Ammon's horn (tissue), 1 donor: ENCODE measurements at places on chromosomes 7 and 10.

DNA sequence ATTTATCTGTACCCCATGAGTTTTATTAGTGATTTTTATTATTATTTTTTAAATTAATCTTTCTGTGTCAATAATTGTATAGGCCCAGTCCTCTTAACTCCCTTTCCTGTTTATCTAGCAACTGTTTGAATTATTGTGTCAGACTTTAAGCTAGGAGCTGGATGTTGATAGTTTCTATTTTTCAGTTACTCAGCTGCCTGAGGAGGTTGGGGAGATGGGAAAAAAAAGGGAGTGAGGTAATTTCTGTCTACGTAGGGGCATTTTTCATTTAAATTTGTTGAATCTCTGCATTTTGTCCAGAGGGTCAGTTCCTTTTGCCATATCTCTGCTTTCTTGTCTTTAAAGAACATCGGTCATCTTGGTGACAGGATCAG, 5.0 kb upstream of the ZNF518A start:
- DNase-seq, result no peak

DNA sequence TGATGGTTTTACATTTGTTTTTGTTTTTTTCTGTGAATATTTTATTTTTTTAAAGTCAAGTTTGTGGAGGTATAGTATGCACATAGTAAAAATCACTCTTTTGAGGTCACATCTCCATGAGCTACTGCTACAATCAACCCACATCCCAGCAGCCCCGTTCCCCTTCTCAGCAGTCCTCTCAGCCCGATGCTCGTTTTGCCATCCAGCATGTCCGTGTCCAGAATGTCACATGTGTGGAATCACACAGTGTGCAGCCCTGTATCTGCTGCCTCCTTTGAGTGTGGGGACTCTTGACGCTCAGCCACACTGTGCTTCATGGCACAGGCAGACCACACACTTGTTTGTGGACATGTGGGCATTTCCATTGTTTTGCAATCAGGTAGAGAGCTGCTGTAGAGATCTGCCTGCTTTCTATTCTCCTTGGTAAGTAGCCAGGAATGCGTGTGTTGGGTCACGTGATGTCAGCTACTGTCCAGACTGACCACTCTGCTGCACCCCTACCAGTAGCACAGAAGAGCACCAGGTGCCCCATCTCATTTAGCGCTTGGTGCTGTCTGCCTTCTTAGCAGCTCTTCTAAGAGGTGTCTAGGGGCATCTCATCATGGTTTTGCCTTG, 71.6 kb upstream of the CAMK2B start:
- DNase-seq, result no peak

GRCh38 chr10:114634609-114634979, 23.5 kb downstream of the ABLIM1 start:
- DNase-seq, result peak; percentile 66

- no peak for DNase-seq
Observed at GRCh38 chr7:113279256-113279655, 160.9 kb upstream of the SMIM30 start.

GRCh38 chr10:91163869-91164474, 56.5 kb upstream of the PCGF5 start:
- peak; percentile 34 for DNase-seq

DNA sequence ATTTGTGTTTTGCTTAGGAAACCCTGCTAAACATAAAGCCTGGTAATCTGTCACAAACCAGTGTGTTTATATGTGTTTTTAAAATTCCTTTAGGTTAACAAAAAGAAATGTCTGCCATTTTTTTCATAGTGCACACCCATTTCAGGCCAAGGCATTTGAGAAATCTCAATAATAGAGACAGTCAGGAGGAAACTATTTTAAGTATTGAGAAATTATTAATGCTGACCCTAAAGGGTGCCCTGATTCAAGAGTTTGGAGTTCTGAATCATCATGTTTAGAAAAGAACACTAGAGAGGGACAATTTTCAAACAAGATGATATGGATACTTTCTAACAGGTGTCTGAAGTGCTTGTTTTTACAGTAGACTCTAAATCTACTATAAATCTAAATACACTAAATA, 28.7 kb downstream of the MALRD1 start:
- DNase-seq, result no peak

DNA sequence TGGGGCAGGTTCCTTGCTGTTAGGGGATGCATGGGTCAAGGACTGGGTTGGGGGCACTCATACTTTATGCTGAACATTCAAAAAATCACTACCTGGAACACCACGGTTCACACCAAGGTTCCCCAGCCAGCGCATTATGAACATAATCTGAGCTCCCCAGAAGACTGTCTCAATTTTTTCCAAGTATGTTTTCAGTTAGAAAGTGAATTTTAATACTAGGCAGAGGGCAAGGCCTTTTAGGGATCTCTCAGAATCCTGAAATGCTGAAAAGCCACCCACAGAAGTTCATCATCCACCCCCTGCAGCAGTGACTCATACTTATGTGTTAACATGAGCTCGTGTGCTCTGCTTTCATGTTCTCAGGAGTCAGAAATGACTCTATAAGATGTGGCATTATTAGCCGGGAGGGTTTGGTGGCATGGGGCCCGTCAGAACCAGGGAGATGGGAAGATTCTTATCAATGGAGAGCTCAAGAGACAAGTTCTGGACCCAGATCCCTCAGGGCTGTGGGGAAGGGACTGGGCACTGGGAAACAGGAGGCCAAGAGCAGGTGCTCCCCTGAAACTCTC, 185.2 kb upstream of the ITGB1 start:
- DNase-seq, result peak; percentile 48

GRCh38 chr7:149278396-149278795, 16.4 kb downstream of the ZNF783 start:
- no peak for DNase-seq

DNA sequence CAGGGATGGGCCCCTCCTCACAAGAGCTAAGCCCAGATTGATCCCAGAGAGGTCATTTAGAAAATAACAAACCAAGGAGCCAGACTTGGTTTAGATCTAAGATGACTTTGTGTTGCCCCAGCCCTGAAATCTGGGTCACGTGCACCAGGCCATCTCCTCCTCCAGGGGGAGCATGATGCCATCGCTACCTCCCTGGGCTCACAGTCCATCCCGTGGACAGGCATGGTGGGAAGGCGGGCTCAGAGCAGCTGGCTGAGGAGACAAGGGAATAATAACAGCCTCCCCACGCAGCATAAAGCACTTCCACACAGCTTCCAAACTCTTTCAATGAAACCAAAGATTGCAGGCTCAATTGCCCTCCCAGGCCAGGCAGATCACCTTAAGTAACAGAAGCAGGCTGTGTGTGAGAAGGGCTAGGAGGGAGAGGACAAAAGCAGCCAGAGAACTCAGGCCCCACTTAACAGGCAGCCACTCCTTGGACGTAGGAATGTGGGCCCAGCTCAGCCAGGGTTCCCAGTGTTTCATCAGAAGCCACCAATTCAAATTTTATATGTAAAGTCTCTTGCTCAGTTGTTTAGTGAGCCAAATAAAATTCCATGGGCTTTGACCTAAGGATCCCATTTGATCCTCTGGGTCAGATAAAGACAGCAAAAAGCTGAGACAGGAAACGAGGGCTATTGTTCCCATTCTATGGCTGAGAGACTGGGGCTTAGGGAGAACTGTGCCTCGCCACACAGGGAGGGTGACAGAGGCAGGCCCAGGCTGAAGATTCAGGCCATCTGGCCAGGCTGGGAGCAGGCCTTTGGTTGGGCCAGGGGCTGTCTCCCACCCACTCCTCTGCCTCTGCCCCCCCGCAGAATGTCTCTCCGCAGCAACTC, 100.2 kb downstream of the COL13A1 start:
- DNase-seq, result peak; percentile 50

DNA sequence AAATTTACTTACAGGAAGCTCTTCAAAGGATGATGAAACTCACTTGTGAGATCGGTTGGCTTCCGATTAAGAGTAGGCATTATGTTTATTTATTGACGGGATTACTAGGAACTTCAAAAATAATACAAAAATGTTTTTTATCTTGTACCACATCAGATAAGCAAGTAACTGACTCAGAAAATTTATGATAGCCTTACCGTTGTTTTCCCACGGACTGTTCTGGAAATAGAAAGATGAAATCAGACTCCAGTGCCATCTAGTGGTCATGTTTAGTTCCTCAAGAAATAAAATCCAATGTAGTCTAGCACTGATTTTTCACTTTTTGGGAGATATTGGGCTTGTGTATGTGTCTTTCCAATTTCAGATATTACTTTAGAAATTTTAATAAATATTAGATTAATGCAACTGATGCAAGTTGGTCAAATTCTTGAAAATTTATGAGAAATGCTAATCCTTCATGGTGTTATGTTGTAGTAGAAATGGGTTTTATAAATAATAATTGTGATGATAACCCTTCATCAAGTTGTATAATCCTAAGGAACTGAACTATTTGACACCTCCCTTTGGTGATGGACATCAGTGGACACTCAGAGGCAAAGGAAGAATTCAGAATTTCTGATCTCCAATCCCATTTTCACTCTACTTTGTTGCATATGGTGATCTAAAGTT, 168.8 kb downstream of the TMEM26 start:
- peak; percentile 69 for DNase-seq

GRCh38 chr7:29921404-29922010, 68.1 kb downstream of the SCRN1 start:
- peak; percentile 69 for DNase-seq

- DNase-seq, result no peak
Observed at GRCh38 chr7:49790209-49790608, 16.8 kb downstream of the VWC2 start.

DNA sequence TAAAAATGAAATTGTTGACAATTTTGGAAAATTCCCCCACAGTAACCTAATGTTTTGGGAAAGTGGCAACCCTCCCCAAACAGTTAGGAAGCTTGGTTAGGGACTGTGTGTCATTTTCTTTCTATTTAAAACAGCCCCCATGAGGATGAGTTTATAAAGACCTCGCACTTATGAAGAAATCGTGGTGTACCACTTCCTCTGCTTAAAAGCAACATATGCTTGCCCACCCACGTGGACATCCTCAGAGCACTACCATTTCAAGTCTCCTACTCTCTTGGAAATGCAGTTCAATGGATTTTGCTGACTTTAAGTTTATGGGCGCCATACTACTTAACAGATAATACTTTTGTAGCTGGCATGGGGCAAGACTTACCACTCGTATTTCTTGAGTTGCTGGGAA, 223.8 kb downstream of the DYNC1I1 start:
- no peak for DNase-seq

DNA sequence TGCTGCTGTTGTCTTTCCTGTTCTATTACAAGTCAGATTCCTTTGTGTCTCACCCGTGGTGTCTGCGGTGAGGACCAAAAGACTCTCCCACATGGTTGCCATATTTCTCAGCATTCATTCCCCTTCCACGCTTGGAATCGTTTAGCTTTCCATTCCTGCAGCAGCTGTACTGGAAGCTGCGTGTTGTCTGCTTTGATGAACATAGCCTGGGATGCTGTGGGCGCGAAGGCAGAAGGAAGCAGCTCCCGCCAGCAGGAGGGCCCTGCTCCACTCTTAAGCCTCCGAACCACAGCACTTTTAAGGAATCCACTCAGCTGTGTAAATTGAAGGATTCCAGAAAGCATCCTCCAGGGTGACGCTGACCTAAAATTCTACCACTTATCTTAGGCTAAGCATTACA, 303.6 kb upstream of the PITRM1 start:
- no peak for DNase-seq

DNA sequence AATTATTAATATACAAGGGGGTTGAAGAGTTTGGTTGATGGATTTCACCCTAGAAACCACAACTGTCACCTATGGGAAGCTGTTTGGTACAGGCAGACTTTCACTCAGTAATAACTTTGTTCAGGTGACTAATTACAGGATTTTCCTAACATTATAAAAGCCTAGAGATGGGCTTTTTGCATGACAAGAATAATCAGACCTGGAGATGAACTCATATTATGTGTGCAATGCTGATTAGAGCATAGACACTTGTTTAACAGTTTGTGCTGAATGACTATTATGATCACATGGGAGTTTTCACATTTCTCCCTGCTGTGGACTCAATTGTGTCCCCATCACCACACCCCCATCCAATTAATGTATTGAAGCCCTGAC, 90.2 kb upstream of the STEAP4 start:
- DNase-seq, result no peak

GRCh38 chr10:123786896-123787295, 104.7 kb downstream of the CPXM2 start:
- no peak for DNase-seq

DNA sequence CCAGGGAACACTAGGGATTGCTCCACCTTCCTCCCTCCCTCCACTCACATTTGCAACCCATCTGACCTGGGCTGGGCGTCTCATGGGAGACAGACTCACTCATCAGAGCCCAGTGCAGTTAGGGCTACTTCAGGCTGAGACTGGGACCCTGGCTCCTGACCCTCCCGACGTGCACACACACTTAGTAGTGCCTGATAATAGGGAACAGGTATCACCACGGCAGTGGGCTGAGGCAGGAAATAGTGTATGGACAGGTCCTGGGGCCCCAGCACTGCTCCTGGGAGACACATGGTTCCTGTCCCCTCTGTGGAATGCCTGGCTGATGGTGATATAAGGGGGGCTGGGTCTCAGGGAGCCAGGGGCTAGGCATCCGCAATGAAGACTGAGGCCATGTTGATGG, 14.3 kb downstream of the AQP1 start:
- no peak for DNase-seq

GRCh38 chr10:101939008-101939648, 95.5 kb upstream of the KCNIP2 start:
- DNase-seq, result no peak

- no peak for DNase-seq
Observed at GRCh38 chr10:88849234-88849633, 2.4 kb downstream of the ANKRD22 start.

DNA sequence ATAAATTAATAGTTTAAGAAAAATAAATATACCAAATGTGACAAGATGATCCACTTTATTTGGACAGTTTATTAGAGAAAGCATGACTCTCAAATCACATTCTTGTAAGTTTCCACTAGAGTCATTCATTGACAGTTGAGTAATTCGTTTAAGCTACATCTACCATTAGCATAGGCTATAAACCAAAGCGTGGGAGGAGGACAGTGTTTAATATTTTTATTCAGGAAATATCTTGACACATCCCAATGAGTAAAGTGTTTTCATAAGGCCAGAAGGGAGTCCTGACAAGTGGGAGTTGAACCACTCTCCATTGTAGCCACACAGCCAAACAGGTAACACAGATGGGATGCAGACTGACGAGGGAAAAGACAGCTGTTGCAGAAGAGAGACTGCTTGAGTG, 386.5 kb upstream of the SEMA3D start:
- DNase-seq, result no peak

- DNase-seq, result no peak
Observed at GRCh38 chr7:47400741-47401206, 181.1 kb downstream of the TNS3 start.
